ENCODE measurements at places on chromosomes 12 and 14.

GRCh38 chr12:9761419-9761781, 699 bp upstream of the CD69 start:
- no peak for DNase-seq

DNA sequence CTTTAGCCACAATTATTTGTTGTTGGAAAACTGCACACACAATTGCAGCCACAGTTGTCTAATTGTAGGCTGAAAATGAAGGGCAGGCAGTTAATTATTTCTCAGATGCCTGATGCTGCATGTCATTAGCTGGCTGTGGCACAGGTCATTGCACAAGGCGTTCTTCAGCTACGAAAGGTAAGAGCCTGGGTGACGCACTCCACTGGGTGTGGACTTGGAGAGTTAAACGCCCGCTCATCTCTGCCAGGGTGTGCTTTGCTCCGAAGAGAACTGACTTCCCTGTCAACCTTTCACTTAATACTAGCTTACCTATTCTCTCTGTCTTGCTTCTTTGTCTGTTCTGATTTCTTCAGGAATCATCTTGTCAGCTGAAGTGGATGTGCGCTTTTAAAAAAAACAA, 91.4 kb upstream of the CPM start:
- no peak for DNase-seq

- DNase-seq: no peak
Measured at GRCh38 chr12:107602446-107602845, 83.2 kb upstream of the PWP1 start.

DNA sequence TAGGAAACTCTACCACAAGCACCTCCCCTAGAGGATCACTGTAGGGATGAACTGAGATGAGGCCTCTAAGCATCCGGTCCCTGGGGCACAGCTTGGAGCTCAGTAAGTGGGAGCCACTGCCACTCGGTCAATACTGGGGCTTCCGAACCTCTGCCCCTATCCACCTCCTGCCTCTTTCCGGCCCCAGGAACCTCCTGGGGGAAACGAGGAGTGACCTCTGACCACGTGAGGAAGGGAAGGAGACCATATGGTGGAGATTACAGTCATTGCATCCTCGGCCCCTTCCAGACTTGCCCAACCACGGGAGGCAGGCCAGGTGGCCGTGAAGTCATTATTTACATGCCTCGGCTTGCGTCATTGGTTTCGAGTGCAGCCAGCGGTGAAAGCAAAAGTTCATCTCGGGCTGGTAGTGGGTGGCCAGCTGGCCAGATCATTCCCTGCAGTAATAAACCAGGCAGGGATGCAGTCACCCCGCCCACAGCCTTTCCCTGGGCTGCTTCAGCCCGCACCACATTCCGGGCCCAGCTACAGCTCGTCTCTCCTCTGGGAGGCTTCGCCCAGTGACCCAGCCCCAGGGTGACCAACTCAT, 65.4 kb downstream of the C14orf132 start:
- peak; percentile 98 for DNase-seq

DNA sequence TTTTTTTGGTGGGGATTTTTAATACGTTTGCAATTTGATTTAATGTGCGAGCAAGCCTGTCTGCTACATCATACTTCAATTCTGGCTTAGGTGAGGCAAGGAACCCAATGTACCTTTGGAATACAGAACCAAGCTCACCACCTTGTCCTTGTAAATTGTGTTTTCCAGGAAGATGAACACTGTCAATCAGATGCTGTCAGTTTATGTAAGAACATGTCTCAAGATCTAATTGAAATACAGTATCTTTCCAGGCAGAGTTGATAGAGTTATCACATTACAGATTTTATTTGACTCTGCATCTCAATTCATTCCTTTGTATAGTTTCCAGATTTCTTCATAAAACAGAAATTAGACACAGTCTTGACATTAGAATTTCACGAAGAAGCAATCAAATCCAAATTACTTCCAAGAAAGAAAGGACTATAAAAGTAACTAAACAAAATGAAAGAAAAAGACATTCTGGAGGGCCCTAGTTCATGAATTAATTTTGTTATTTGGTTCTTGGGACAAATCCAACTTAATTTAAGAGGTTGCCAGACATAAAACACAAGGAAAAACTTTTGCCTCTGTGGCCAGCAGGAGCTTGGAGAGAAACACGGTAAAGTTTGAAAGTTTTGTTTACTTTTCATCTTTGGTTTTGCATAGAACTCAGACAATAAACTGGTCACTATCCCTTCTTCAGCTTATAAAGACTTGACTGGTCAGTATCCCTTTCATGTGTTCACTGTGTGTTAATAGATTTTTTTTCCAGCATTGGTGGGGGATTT, 16.4 kb upstream of the MED13L start:
- no peak for DNase-seq

DNA sequence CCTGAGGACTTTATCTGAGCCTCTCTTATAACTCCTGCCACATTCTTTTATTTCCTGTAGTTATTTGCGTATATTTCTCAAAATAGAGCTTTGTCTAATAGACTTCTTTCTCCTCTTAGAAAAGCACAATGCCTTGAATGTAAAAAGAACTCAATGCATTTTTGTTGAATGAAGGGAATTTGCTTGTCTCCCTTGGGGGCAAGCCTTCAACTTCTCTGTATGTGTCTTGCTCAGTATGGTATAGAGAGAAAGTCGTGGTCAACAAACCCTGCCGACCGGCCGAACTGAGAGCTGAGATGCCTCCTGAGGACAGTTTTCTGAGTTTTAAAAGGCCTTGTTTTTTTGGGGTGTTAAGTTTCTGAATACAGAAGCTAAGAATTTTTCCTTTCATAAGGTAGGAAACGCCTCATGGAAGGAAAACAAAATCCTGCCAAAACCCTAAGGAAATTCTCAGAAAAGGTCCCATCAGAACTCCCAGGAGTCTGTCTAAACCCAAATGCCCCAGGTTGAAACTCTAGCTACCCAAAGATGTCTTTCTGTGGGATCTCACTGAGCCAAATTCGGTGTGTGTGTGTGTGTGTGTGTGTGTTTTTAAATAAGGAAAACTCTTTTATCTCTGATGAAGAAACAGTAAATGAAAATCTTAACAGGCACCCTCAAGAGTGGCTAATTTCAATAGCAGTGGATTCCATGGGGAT, 136.6 kb downstream of the C12orf75 start:
- DNase-seq: no peak

DNA sequence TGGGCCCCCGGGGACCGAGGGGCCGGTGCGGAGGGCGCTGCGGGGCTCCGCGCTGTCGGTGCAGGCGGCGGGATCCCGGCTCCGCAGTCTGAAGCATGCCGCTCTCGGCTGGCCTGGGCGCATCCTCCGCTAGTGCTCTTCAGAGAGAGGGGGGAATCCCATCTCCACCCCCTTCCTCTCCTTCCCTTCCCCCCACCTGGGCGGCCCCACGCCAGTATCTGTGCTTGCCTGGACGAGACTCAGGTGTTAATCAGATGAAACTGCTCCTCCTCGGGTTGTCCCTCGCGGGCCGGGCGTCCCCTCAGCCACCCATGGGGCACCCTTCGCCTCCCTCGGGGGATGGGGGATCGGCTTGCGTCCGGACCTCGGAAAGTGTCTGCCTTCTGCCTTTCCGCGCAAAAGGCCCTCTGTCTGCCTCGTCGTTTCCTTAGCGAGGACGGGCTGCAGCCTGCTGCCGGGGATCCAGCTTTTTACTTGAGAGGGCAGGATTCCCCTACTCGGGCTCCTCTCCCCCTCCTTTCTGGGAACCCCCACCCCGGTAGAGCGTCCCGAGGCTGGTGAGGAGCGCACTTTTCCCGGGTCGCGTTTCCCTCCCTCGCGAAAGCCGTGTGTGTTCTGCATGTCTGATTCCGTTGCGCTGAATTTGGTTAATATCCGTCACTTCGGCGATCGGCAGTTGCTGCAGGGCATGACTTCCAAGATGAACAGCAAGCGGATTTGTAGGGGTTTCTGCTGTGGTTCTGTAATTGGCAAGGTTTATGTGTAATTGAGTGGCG, 1.1 kb downstream of the GPHN start:
- no peak for DNase-seq

- DNase-seq: no peak
Measured at GRCh38 chr12:124605883-124606774, 38.7 kb upstream of the NCOR2 start.

GRCh38 chr14:95238487-95239298, 81.0 kb downstream of the CLMN start:
- DNase-seq: no peak

DNA sequence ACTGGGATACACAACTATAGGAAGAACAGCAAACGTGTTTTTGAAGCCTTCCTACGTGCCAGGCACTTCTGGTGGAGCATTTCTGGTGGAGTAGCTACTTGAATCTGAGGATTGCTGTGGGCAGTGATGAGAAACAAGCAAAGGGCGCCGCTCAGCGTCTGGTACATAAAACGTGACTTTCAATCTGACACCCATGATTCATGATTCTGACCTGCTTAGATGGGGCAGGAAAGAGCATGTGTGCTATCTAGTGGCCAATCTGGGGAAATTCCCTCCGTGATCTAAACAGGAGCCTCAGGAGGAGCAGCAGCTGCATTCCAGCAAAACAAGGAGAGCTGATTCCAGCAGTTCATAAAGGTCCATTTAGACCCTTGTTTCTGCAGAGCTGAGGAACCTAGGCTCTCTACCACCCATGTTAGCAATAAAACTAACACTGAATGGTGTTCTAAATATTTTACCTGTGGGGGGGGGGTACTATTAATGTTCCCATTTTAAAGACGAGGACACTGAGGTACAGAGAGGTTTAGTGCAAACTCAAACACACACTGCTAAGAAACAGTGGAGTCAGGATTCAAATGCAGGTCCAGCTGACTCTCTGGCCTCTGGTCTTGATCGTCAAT, 37.8 kb downstream of the PAH start:
- peak; percentile 49 for DNase-seq

DNA sequence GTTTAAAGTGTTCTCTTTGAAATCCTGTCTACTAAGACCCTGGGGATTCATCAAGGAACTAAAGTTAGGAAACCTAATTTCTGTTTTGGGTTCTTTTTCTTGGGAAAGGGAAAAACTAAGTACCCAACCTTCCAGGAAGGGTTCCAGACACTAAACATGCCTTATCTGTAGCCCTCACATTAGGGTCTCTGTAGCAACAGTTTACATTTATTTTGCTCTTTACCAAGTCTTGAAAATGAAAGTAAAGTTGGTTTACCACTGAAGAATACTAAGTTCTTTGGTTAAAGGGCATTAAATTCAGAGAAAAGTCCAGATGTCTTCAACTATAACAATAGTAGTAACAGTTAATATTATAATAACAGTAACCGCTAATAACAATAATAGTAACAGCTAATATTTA, 207.5 kb upstream of the CDKN3 start:
- no peak for DNase-seq

GRCh38 chr14:96221109-96221650, 16.5 kb downstream of the BDKRB2 start:
- DNase-seq: no peak

GRCh38 chr12:14629832-14630710, 62.4 kb upstream of the PLBD1 start:
- peak; percentile 55 for DNase-seq

- no peak for DNase-seq
Measured at GRCh38 chr14:56666716-56667115, 87.1 kb downstream of the TMEM260 start.

DNA sequence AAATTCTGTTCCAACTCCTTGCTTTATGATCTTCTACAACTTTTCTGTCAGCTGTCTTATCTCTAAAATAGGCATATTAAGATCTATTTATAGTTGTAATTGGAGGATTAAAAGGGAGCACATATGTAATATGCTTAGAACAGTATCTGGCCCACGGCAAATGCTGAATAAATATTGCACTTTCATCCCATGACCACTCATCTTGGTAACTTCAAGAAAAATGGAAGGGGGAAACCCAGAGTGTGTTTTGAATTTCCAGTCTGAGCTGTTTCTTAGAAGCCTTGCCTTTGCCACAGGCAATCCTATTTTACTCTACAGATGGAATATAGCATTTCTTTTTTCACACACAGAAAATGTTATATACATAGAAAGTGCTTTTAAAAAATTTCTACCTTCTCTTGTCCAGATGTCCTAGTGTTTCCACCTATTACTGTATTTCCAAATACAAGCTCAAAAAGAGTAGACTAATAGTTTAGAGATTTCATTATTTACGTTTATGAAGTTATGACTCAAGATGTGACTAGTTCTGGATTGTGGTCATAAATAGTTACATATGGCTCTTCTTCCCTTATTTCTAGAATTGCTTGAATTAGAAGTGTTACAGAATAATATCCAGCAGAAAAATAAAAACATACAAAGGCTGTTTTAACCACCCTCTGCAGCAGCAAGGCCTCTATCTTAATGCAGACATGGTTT, 6.2 kb upstream of the STXBP6 start:
- DNase-seq: no peak

DNA sequence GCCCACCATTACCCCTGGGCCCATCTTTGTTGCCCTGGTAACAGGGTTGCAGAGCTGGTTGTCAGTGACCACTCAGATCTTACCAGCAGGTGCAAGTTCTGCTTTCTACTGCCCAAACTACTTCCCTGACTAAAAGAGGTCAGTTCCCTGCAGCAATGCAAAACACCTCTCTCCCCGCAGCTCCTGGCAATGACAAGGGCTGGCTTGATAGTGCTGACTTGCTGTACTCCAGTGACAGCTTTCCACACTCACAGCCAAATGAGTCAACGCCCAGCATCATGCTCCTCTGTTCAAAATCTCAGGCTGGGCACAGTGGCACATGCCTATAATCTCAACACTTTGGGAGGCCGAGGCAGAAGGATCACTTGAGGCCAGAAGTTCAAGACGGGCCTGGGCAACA, 90.6 kb downstream of the CIT start:
- DNase-seq: no peak

DNA sequence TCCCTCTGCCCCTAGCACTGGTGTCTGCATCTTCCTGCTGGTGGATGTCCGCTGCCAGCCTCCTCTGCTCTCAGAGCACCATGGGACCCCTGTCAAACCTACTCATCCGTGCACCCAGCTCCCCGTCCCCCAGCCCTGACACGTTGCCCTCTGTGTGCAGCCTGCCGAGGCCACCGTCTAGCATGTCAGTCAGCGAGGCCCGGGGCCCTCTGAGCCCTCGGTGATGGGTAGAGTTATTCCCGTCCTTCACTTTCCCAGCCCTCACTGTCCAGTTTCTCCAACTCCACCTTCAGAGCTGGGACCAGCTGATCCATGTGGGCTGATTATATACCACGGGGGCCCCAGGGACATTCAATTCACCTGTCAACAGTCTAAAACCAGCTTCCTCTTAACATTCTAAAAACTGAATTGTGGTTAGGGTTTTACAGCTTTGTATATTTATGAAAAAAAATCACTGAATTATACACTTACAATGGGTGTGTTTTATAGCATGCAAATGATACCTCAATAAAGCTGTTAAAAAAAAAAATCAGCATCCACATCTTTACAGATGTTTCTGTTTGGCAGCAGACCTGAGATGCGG, 61.3 kb downstream of the CCDC88C start:
- no peak for DNase-seq

DNA sequence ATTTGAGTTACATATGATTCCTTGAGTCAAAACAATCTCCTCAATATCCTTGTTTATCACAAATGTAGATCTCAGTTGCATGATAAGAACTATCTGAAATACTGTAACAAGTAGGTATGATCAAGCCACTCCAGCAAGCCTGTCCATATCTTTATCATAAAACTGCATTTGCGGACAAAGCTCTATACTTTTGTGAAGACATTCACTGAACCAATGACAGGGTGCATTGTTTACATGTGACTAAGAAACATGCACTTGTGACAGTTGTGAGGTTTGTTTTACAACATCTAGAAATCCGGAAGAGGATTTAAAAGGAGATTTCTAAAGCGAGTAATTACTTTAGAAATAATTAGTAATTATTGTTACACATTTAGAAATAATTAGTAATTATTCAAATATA, 111.7 kb downstream of the PPP2R5E start:
- DNase-seq: no peak

- peak; percentile 74 for DNase-seq
Measured at GRCh38 chr12:122097927-122098756, 19.6 kb downstream of the MLXIP start.

Data from stromal cell of bone marrow (primary cell).